ENCODE measurements at places on chromosomes 5 and 9. TPM values are rescaled to one million over a fixed set of nuclear protein-coding genes. Genes with fewer than 3 reads are reported as not detected.

The TAF11L10 gene
- not detected for polyA plus RNA-seq

The TSTD2 gene
- 40.9 TPM for polyA plus RNA-seq

The PDCD1LG2 gene
- polyA plus RNA-seq: 0.27 TPM

The SUB1 gene
- polyA plus RNA-seq: 286 TPM

The PCDHB11 gene
- polyA plus RNA-seq: 7.0 TPM

The DMXL1 gene
- polyA plus RNA-seq: 47.4 TPM

The SEC61B gene
- 156 TPM for polyA plus RNA-seq

The AJM1 gene
- polyA plus RNA-seq: 1.7 TPM

The PCDHB6 gene
- polyA plus RNA-seq: 3.7 TPM

The PCDHB9 gene
- polyA plus RNA-seq: 5.1 TPM

The SLC36A2 gene
- polyA plus RNA-seq: 5.0 TPM

The KCNIP1 gene
- polyA plus RNA-seq: 9.9 TPM

The IL7R gene
- polyA plus RNA-seq: 1.6 TPM

The SPINK4 gene
- not detected for polyA plus RNA-seq

The TMEM171 gene
- 3.2 TPM for polyA plus RNA-seq

The ABO gene
- polyA plus RNA-seq: 10.6 TPM
